ENCODE measurements at places on chromosomes 5 and 9.

DNA sequence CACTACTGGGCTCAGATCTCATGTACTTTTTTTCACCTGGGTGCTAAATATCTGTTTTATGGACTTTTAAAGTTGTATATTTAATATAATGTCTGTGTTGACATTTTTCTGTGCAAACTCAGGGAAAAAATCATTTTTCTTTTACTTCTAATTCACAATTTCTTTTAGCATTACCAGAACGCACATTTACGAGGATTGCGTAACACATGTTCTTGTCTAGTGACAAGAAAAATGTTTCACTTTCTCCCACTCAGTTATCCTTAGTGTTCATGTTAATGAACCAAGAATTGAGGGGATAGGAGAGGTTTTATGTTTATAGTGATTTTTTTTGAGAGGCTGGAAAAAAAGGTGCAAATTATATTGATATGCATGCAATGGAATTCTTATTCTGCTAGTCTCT, 86.3 kb upstream of the PJA2 start:
- no peak for DNase-seq

- peak; percentile 72 for DNase-seq
Observed at GRCh38 chr9:120936011-120936763, 9.6 kb upstream of the TRAF1 start.

- DNase-seq: no peak
Observed at GRCh38 chr9:137240318-137240840, 708 bp upstream of the TUBB4B start.

- DNase-seq: no peak
Observed at GRCh38 chr9:86471171-86471815, 117.1 kb upstream of the TUT7 start.

DNA sequence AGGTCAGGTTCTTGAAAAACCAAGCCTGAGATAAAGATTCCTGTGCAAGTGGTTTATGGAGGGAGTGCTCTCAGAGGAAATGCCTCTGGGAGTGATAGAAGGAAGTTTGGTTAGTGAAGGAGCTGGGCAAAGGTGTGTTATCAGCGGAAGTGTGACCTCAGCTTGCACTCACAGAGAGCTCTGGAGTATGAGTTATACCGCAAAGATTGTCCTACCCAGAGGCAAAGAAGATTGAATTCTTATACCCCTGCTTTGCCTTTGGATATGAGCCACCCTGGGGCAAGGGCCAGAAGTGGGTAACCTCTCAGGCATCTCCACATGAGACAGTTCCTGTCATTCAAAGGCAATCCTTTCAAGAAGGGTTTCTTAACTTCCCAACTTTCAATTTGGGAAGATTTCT, 145.6 kb downstream of the MUSK start:
- no peak for DNase-seq

Measured in SHP77 treated with DMSO at 0.1 percent for 48 hours (cell line).